ENCODE measurements at places on chromosomes 2 and 18.

DNA sequence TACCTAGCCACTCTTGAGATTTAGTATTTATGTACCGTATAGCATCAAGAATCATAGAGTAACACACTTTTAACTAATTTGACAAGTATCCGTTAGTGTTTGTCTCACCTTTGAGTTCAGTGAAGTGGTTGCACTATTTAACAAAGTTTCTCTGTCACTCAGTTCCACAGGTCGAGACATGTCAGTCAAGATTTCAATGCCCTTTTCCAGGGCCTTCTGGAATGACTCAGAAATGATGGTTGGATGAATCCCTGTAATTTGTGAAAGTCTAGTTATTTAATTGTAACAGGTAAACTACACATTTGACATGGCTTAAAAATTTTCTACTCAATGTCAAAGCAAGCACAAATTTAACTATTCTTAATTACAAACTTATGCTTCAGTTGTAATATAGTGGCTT, 9.7 kb downstream of the CCT4 start:
- no peak for DNase-seq

GRCh38 chr2:127092901-127093516, 13.9 kb downstream of the BIN1 start:
- no peak for DNase-seq

- no peak for DNase-seq
Observed at GRCh38 chr2:186917866-186918265, 68.9 kb upstream of the ZSWIM2 start.

- DNase-seq, result no peak
Observed at GRCh38 chr2:162838136-162838497, 450 bp downstream of the KCNH7 start.

DNA sequence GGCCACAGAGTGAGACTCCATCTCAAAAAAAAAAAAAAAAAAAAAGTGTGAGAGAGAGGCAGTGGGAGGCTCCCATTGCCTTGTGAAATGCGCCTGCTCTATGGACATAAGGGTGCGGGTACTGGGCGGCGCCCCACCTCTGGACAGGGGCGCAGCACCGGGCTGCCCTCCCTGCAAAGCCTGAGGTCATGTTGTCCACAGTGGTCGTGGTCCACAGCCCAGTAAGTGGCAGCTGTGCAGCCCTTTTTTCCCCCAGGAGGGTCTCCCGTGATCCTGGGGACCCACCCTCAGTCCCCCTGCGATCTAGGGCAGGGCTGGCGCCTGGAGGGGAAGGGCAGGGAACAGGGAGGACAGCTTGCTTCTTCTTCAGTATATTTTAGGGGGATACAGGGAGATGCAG, 37.8 kb downstream of the LPIN1 start:
- DNase-seq, result no peak

DNA sequence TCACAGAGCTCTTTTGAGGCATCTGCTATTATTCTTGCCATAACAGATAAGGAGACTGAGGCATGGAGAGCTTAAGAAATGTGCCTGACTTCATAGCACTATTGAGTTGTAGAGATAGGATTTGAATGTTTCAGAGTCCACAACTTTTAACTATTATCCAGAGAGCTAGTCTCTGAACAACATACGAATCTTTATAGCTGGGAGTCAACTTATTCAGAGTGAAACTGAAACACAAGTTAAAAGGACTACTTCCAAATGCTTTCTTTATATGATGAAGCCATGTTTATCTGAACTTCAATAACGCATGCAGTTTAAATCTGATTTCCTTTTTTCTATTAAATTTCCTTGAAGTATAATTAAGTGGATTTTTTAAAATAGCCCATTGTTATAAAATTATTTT, 268.8 kb downstream of the IKZF2 start:
- no peak for DNase-seq

GRCh38 chr18:79750980-79751571, 46.7 kb upstream of the KCNG2 start:
- no peak for DNase-seq

DNA sequence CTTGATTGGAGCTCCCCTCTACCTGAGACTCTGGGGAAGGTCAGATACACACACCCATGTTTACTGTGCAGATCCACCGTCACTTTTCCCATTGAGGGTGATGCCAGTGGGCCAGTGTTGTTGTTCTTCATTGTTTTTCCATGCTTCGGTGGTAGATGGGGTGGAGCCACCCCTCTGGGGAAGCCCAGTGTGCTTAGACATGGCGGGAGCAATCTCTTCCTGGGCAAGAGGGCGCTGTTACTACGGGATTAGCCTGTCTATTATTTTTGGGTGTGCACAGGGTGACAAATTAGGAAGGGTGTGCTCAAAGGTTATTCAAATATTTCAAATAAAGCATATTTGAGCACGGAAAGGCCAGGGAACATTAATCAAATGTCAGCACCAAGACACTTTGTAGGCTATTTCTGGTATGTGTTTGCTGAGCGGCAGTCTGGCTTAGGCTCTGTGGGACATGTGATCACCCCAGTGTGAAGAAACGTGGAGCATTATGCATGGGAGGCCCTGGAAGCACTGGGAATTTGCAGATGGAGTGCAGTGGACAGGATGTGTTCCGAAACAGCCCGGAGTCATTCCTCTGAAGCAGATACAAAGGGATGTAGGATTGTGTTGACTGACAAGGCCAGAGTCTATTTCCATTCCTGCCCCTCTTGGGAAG, 34.8 kb upstream of the SMIM21 start:
- no peak for DNase-seq

DNA sequence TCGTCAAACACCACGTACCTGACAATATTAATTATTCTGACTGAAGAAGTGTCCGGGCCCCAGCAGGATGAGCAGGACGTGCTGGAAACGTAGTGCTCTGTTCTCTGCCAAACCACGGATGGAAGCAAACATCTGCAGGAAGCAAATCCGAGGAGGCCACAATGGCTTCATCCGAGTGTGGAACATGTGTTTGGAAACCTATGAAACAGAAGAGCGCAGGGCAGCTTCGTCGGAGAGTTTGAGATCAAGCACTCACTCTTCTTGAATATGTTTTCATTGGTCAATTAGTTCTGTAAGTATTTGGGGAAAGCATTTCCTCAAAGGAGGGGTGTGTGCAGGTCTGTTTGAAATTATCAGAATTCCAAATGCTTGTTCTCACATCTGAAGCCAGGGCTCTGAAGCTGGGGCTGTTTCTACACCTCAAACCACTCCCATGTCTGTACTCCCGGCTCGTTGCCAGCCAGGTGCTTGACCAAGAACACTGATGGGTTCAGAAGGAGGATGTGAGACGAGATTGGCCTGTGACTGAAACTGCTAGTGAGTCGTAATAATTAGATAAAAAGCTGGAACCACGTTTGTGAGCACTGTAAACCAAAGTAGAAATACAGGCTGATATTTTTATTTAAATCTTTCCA, 356.6 kb upstream of the SALL3 start:
- DNase-seq, result no peak

- DNase-seq, result no peak
Observed at GRCh38 chr2:95328358-95329125, 31.4 kb downstream of the KCNIP3 start.

DNA sequence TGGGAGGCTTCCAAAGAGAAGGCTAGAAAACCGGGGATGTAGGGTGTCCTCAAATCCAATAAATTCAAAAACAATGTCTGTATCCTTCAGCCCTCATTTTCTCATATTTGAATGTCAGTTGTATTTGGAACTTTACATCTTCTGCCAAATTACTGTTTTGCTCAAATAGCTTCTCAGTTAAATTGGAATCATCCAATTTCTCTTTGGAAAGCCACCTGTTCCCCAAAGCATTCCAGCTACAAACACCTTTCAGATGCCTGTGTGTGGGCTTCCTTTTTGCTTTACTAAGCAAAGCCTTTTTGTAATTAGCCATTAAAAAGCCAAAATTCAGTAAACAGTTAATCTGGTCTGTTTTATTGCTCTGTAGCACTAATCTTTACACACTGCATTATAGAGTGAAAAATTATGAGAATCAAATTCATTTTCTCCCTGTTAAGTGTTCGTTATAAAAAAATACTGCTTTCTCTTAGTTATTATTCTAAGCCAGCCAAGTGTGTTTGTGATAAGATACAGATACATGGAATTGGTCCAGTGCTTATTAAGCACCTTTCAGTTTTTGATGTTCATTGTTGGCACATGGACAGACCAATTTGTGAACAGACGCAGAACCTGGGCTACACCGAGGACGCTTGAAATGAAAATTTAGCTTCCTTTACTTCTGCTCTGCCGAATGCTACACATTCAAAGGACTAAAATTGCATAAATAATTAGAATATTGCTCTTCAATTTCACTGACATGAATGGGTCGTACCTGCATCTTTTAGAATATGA, 151.6 kb downstream of the RTN4 start:
- DNase-seq, result no peak

GRCh38 chr2:229586746-229587705, 127.3 kb downstream of the DNER start:
- DNase-seq, result peak; percentile 85

- no peak for DNase-seq
Observed at GRCh38 chr2:143150287-143150686, 21.1 kb downstream of the ARHGAP15 start.

DNA sequence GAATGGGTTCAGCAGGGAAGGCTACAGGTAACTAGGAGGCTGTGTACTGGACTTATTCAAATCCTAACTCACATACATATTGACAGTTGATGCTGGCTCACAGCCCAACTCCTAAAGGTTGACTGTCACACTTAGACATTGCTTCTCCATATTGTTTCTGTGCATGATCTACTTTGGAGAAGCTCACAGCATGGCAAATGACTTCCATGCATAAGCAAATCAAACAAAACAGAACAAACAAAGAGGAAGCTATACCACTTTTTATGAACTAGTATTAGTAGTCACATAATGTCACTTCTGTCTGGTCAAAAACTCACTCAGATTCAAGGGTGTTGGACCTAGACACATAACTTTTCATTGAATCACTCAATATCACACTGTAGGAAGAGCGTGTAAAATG, 43.8 kb upstream of the CDH19 start:
- DNase-seq, result no peak

- DNase-seq, result no peak
Observed at GRCh38 chr2:19488009-19488691, 129.7 kb upstream of the OSR1 start.

Measured in right forelimb (tissue), 1 donor.